ENCODE measurements at places on chromosomes 5 and 9.

DNA sequence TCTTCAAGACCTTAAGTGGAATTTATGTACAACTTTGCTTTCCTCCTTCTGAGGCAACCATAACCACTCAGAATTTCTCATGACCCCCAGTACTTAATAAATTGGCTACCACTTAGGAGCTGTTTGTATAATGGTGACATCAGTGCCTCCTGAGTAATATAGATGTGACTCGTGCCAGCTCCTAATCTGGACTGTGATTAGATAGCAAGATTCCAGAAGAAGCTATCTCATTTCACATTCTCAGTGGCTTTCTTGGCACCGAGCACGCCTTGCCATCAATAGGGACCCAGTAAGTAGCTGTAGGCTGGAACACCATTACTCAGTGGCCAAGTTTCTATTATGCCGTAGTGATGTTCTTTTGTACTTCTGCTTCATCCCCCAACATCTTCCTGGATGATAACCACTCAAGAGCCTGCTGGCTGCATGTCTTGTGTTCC, 228.8 kb downstream of the CD180 start:
- no peak for DNase-seq

- no peak for DNase-seq
Observed at GRCh38 chr5:71939452-71940230, 167.6 kb upstream of the MAP1B start.

GRCh38 chr5:177041936-177042335, 19.4 kb downstream of the ZNF346 start:
- DNase-seq, result no peak

DNA sequence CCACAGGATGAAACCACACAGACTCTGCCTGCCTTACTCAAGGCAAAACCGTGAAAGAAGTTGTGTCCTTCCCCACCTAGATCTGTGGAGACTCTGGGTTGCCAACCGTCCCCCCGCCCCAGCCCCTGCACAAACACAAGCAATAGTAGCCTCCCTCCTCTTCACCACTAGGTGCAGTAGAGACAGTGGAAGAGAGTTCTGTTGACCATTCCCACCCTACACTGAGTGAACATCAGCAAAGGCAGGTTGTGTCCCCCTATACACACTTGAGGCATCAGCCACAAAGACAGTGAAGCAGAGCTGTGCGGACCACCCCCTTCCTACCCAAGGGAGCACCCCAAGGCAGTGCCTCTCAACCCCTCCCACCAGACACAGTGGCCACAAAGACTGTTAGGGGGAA, 223.7 kb upstream of the NFIL3 start:
- DNase-seq, result no peak

GRCh38 chr9:98780059-98780749, 16.2 kb downstream of the ANKS6 start:
- DNase-seq, result no peak

DNA sequence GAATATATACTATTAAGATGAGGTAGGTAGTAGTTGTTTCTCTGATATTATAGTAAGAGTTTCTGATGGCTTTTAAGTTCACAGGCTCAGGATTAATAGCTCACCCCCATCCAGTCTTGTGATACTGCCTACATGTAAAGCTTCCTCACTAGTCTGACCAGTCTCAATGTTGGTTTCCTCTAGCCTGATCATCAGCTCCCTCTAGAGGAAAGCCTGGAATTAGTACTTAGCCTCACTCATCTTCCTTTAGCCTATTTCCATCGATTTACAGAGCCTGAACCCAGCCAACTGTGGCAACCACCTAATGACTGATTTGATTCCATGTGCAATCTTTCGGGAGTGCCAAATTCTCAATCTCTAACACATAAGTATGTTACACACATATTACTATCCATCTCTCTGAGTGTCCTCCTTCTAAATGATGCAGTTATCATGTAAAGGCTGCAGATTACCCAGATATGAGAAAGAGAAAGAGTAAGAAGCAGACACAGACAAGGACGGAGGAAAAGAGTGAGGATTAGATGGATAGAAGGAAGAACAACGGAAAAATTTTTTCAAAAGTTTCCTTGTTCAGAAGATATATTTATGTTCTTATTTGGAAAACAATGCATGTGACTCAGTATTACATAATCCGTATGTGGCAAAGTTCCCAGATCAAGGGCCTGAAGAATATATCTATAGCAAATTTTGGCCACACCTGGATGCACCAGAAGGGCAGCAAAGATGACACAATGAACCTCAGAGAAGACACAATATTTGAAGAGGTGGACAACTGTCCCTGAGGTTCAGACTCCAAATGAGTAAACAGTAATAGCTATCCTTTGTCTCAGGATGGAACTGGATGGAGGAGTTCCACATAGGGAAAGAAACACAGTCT, 333.7 kb downstream of the ELAVL2 start:
- DNase-seq, result no peak

DNA sequence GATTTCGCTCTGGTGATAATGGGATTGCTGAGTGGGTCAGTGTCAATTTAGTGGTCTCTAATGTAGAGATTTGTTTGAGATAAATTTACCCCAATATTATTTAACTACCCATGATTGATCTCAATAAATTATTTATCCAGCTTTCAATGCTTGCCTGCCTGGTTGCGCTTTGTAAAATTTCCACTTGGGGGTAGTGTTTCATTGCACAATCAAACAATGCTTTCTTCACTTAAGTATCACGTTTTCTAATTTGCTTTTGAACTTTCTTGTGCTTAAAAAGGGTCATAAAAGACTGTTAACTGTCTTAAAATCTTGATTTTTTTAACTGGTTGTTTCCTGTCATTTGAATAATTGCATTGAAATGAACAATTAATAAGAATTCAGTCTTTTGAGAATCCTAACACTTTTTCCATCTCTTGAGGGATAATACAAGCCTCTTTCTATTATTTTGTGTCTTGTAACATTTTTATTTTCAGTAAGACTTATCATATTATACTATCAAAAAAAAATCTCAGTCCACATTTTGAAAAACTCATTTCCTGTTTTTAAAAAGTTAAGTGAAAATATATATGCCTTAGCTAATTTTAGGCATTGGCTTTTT, 18.7 kb downstream of the HSD17B4 start:
- no peak for DNase-seq
